NCI-H510A (cell line): ENCODE measurements at places on chromosomes 3 and 15.

DNA sequence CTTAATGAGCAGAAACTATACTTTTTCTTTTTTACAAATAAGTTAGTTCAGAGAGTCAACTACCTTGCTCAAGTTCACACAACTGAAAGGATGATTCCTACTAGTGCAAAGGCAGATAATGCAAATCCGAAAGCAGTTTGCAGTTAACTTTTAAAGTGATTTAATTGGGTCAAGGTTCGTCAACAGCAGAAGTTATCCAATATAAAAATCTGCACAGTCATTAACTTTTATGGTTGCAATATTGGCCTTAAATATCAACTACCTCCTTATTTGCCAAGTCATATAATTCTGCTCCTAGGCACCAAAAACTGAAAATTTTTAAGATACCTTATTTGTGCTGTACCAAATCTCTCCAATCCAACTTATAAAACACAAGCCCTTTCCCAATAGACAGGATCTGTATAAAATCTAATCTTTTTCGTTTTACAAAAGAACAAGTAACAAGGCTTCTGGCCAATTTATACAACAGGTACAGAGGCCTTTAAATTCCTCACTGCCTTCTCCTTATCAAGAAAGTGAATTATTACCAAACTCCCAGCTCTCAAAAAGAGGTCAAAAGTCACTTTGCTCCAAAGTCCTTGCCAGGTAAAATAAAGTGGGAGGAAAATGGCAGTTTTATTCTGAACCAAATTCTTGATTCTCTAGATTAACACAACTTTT, 416.6 kb upstream of the NECTIN3 start:
- DNase-seq, result no peak

DNA sequence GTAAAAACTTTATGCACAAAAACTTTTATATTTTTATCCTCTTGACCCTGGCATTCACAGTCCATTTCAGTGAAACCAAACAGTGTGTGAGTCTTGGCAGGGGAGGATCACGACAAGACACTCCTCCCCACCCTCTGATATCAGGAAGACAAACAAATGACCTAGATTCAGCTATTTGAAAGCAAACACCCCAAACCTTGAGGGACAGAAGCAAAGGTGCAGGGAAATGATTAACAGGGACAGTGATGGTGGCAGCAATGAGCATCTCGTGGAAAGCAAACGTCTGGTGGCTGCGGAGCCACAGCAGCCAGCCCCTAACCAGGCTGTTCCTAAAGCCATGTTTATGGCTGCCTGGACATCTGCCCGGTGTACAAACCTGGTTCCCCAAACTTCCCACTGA, 52.1 kb downstream of the FSIP1 start:
- DNase-seq, result no peak

DNA sequence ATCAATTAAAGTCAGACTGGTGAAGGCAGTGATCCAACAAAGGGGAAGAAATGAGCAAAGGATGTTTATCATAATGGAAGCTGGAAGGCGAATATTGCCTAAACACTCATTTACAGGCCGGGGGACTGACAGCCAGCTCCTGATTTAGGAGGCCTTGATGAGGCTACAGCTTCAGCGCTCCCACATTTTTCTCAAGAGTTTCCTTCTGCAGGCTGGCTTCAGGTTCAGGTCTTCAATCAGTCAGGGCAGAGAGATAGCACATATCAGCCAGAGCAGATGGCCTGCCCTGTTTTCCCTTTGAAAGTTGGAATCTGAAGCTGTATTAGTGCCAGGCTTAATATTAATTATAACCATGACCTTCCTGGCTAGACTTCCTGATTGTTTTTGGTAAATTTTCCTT, 218.9 kb downstream of the SV2B start:
- DNase-seq, result no peak

DNA sequence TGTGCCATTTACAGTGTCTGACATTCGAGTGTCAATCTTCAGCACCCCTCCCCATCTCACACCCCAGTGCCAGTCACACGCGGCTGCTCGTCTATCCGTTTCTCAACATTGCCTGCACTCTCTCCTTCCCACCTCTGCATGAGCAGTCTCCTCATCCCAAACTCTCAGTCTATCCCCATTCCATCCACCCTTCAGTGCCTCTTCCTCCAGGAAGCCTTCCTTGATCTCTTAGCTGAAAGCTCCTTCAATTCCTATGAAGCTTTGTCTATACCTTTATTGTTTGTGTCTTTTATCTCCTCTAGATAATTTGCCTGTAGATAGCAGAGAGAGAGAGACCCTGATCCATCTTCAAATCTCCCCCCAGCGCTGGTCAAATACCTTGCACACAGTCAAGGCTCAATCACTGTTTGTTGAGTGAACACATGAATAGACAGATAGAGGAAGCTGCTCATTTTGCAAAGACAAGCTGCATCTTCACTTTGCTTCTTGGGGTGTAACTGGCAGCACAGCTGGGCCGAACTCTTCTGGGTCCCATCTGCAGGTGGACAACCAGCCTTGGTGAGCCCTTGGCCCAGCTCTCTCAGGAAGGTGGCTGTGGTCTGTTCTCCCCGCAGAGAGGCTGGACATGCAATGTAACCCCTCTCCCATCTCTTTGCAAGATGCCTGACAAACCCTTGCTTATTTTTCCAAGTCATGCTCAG, 52.8 kb downstream of the ITGA11 start:
- no peak for DNase-seq

GRCh38 chr3:48187301-48187578, 977 bp downstream of the CDC25A start:
- DNase-seq, result no peak

DNA sequence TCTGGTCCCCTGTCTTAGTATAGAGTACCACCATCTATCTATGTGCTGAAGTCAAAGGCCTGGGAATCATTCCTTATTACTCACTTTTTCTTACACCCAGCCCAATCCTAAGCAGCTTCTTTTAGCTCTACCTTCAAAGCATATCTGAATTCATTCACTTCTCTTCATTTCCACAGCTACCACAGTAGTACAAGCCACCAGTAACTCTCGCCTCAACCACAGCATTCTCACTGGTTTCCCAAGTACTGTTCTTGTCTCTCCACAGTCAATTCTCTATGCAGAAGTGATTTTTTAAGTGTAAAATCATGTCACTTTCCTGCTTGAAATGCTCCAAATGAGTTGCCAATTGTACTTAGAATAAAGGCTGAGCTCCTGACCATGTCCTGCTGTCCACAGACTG, 401.7 kb downstream of the OXSM start:
- DNase-seq, result no peak

DNA sequence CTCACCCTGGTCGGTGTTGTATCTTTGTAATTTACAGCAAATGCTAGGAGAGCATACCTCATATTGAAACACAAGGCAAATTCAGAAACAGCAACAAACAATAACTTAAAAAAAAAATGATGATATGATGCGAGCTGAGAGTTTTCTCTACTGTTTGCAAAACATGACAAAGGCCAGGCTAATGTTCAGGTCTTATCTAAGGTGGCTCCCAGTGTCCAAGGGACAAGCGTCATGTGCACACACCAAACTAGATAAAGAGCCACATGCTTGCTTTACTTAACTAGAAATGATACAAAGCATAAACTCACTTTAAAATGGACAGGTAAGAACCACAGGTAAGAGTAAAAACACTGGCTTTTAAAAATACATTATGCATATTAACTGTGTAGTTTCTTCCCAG, 375.9 kb downstream of the FOXP1 start:
- no peak for DNase-seq

GRCh38 chr3:187745201-187746058, at the start of gene BCL6:
TSS of gene BCL6 (minus strand) at chr3:187745468. CDS start at chr3:187733693, 11,775 bp downstream.
- DNase-seq, result peak; percentile 91

GRCh38 chr15:68598171-68599152, 19.7 kb downstream of the CORO2B start:
- DNase-seq, result no peak

- DNase-seq, result no peak
Observed at GRCh38 chr3:174255454-174255853, 603.7 kb upstream of the NAALADL2 start.

DNA sequence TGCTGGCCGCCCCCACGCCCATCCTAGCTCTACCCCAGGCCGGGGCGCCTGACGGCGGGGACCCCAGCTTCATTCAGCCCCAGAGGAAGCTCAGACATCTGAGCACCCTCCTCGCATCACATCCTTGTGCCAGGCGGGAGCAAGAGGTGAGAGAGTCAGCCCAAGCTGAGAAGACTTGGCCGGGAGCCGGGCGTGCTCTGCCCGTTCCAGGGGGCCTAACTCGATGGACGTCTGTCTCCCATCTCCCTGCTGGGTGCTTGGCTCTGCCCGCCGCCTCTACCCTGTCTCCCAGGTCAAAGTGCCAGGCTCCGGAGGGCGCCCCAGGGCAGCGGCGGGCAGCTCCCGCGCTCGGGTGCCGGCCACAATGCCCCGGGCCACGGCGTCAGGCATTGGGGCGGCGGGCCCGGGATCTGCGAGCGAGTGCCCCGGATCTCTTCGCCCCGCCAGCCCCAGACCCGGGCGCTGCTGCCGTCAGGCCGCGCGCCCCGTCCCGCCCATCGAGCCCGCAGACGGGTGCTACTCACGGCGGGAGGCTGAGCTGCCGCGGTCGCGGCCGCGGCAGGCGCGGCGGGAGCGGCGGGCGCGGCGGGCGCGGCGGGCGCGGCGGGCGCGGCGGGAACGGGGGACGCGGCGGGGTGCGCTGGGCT, 388 bp downstream of the DAPK2 start:
- no peak for DNase-seq

DNA sequence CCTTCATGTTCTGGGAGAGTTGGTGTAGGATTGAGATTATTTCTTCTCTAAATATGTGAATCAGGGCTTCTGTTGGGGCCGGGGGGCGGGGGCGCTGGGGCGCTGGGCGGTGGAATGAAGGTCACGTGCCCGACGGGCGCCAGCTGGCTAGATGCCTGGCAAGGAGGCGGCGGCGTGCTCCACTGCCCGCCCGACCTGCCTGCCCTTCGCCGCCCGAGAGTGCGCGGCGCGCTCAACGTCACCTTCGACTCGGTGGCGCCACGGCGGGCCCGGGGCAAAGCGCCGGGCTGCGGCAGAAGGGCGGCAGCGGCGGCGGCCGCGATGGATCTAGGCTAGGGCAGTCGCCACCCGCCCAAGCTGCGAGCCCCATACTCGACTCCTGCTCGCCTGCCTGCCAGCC, 47.0 kb upstream of the LHFPL4 start:
- peak; percentile 56 for DNase-seq

GRCh38 chr15:87877114-87877810, 379.3 kb downstream of the NTRK3 start:
- no peak for DNase-seq

GRCh38 chr3:51156147-51156546, 228.9 kb upstream of the MANF start:
- no peak for DNase-seq

- DNase-seq, result no peak
Observed at GRCh38 chr3:3084890-3085289, 25.3 kb downstream of the IL5RA start.

DNA sequence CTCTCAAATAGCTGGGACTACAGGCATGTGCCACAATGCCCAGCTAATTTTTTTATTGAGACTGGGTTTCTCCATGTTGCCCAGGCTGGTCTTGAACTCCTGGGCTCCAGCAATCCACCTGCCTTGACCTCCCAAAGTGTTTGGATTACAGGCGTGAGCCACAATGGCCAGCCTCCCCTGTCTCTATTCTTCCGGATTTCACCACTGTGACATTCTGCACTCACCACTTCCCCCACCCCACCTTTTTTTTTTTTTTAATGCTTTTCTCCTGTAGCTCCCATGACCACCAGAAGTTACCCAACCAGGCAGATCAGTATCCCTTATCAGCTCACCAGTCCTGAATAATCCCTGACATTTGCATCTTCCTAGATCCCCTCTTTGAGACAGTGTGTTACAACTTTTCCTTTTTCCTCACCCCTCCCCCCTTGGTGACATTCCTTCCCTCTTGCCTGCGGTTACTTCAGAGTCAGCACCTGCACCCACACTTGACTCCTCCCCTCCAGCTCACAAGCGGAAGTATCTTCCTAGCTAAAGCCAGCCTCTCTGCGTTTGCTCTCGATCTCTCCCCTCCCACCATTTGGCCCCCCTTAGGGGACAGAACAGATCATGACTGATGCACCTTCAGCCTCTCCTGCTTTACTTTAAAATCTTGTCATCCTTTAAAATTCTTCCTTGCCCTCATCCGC, 13.5 kb upstream of the ZNF592 start:
- peak; percentile 52 for DNase-seq

DNA sequence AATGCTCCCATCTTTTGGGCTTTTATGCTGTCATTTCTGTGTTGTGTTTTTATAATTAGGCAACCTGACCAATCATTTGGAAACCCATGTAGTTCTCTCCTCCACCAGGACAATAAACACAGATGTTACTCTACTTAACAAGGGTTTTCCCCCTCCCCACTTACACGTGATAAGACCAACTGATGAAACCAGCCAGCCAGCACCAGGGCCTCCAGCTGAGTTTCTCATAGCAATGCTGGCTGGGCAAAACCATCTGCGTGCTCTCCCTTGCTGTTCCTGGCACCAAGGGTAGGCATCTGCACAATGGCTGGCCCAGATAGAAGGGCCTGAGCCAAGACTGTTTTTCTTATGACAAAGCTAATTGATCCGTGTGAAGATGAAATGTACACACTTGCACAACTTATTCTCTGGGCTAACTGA, 310.4 kb downstream of the PLCL2 start:
- no peak for DNase-seq

DNA sequence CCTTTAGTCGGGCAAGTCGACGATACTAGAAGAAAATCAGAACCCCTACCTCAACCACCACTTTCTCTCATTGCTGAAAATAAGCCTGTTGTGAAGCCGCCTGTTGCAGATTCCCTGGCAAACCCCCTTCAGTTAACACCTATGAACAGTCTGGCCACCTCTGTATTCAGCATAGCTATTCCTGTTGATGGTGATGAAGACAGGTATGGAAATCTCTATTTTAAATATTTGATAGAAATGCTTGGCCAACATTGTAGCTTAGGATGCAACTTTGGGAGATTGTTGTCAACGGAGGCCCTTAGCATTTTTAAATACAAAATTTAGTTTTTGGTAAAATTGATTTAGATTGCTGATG, 3.0 kb downstream of the TSC22D2 start:
- no peak for DNase-seq

GRCh38 chr15:40968290-40969085, 15.2 kb downstream of the CHAC1 start:
- DNase-seq, result no peak

- DNase-seq, result no peak
Observed at GRCh38 chr15:20344601-20345400, 196.8 kb downstream of the GOLGA6L6 start.

DNA sequence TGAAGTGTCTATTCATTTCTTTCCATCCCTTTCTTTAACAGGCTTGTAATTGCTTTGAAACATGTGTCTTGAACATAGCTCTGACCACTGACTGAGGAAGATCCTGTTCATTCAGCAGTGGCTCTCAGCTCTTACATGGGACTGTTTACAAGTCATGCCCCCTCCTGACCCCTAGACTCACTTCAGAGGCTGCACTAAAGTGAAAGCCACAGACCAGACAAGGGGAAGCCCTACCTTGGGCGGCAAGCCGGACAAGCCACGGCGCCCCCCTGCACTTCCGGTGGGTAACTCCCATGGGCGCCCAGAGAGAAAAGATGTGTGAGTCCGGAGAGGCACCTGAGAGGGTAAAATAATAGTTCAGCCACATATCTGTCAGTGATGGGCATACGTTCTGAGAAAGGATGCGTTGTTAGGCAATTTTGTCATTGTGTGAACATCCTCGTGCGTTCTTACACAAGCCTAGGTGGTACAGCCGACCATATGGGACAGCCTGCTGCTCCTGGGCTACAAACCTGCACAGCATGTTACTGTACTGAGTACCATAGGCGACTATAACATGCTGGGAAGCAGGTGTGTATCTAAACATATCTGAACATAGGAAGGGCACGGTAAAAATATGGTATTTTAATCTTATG, 116.2 kb downstream of the CHSY1 start:
- no peak for DNase-seq
